ENCODE measurements at places on chromosomes 1 and 21. TPM values are rescaled to one million over a fixed set of nuclear protein-coding genes. Genes with fewer than 3 reads are reported as not detected.

- ATAC-seq, result no peak
Measured at GRCh38 chr1:39501666-39502065, 10.2 kb downstream of the BMP8A start.

- peak; percentile 66 for ATAC-seq
Measured at GRCh38 chr1:225480825-225481434, 53.1 kb upstream of the LBR start.

GRCh38 chr1:97254731-97255463, 533.3 kb downstream of the PTBP2 start:
- peak; percentile 63 for ATAC-seq

DNA sequence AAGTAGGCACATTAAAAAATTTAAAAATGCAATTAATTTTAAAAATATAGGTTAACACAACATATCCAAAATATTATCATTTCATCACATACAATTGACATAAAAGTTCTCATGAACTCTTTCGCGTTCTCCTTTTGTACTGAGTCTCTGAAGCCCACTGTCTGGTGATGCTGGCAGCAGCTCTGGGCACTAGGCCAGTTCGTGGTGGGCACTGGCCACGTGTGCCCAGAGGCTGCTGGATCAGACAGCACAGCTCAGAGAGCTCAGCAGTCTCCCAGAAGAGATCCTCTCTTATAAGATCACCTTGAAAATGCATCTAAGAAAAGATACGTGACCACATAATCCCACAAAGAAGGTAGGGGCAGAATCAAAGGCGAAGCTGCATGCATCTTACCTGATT, 9.9 kb downstream of the CEP104 start:
- ATAC-seq, result no peak

DNA sequence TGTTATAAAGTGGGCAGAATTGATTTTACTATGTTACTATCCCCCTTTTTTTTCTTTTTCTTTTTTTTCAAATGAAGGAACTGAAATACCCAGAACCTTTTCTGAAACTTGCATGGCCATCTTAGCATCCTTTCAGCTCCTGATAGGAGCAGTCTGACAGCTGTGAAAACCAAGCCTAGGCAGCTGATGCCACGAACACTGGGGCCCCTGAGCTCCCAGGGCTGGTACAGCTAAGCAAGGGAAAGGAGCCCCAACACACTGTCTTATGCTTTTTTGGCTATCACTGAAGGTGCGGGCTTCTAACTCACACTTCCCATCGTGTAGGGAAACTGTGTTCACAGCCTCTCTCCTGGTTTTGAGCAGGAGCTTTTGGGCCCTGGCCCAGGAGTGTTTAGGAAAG, 23.0 kb upstream of the CAMK1G start:
- ATAC-seq, result no peak

DNA sequence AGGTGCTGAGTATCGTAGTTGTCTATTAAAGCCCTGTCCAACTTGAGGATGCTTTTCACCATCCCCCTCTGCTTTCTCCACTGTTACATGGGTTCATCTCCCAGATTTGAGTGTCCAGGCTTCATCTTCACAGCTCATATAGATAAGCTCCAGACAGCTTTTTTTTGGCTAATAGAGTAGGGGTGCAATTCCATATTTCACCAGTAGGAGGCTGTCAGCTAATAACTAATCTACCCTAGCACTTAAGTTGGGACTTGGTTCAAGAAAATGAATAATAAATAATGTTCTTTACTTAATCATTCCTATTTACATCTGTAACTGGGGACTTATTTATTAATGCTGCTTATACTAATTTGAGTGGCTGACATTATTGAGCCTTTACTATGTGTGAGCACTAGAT, 124.5 kb downstream of the IGSF21 start:
- ATAC-seq, result no peak

DNA sequence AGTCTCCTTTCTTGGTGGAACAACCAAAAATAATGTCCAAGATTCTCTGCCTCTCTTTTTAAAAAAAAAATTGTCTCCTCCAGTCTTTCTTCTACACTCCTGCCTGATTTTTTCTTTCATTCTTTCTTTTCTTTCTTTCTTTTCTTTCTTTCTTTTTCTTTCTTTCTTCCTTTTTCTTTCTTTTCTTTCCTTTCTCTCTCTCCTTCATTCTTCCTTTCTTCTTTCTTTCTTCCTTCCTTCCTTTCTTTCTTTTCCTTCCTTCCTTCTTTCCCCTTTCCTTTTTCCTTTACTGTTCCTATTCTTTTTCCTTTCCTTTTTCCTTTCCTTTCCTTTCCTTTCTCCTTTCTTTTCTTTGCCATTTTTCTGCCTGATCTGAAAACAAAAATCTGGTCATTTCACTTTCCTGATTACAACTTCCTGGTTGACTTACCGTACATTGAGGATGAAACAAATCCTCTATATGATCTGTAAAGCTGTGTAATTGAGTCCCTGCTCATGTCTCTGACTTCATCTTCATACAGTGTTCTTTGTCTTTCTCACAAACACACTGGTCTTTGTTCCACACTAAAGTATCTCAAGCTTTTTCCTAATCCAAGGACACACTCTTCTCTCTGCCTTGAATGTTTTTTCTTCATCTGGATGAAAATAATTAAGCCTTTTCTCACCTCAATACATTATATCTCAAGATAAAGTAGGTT, 6.1 kb upstream of the KRTAP23-1 start:
- no peak for ATAC-seq

DNA sequence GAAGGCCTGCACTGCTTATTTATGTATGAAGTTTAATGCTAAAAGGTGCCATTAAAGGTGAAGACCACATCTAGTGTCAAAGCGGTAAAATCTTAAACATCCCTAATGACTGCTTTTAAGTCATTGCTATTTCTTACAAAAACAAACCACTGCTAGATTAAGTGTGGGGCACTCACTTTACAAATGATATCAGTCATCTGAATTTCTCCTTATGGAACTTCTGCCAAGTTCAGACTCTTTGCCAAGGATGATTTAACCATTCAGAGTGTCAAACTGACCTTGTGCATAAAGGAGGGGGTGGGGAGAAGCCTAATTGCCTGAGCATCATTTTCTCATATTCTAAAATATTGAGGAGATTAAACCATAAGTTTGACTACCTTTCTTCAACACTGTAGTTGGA, 271.5 kb downstream of the TGFB2 start:
- no peak for ATAC-seq

DNA sequence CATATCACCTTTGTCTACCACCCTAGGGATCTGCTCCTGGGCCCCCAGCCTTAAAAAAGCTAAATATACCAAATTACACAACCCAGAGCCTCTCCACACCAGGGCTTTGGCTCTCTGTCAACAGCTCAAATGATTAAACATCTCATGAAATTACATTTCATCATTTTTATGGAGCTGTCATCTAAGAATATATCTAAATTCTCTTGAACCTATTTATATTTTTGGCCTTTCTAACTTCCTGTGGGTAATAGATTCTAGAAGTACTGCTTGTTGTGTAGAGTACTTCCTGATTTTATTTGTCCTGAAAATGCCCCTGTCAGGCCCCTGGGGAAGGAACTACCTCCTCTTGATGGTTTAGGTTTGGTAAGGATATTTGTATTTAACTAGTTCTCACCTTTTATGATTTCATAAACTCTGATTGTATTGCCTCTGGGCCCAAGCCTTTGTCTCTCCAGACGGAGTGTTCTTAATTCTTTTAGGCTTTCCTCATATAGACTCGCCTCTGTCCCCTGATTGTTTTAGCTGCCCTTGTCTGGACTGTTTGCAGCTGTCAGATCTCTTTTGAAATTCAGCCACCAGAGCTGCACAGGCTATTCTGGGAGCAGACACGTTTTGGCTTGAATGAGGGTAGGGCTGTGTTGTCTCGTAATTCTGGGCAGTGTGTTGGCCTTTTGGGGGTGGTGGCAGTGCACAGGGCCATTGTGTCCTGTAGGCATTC, 16.6 kb downstream of the MYOG start:
- ATAC-seq, result no peak

DNA sequence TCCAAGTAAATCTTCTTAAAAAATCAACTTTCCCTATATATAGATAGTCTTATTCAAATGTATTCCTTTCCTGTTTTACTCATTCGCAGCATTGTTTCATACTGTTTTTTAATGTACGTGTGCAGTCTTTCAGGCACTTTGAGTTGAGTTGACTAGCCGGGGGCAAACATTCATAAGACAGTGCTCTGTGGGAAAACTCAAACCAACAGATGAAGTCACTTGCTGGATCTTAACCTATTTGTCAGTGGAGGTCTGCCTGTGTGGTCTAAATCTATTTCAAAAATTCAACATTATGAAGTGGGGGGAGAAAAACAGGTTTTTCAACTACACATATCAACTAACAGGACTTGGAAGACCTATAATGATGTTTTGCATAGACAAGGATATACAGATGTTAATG, 6.2 kb downstream of the HSD11B1 start:
- peak; percentile 63 for ATAC-seq

DNA sequence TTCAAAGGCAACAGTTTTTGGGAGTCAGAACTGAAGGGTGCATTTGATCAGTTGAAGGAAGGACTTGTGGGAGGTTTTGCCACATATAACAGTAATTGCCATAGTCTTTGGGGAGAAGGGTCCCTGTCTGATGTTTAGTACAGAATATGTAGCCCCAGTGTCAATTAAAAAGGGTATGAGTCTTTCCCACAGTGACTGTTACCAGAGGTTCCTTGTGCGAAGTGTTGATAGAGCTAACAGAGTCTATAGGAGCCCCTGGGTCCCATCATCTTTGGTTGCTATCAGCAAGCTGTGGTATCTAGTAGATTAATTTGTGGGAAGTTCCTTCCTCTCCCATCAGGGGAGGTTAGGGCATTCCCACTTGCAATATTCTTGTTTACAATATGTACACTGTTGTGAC, 329.2 kb downstream of the PTPRU start:
- ATAC-seq, result no peak

DNA sequence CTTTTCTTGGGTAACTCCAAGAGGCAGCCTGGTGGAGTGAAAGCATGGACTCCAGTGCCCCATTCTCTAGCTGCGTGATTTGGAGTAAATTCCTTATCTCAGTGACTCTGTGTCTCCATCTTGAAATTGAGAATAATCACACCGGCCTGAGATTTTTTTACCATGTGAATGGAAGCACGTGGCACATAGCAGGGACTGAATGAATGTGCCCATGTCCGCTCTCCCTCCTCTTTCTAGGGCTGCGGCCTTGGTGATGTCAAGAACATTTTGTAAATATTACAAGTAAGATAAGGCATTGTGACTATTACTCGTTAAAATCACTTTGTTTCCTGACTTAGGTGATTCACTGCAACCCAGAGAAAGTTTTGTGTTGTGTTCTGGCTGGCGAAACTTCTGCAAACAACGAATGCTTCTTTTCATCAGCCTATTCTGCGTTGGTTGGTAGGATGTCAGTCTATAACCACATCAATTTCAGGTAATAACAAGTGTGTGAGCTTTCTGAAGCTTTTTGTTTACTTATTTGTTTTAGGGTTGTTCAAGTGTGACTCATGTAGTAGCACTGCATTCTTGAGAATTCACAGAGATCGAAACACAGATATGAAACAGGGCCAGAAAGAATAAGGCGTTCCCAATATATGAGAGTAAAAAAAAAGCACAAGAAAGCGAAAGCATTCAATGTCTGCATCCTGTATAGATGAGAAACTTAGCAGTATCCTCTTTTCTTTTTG, 135.7 kb upstream of the SLC45A1 start:
- ATAC-seq, result peak; percentile 88

GRCh38 chr1:72435025-72435424, 152.7 kb upstream of the NEGR1 start:
- no peak for ATAC-seq

- no peak for ATAC-seq
Measured at GRCh38 chr1:28392027-28392652, 22.6 kb downstream of the PHACTR4 start.

GRCh38 chr1:43048601-43049011, 89.9 kb upstream of the SLC2A1 start:
- ATAC-seq, result peak; percentile 80

- no peak for ATAC-seq
Measured at GRCh38 chr1:25821112-25821476, 1.3 kb downstream of the MTFR1L start.

DNA sequence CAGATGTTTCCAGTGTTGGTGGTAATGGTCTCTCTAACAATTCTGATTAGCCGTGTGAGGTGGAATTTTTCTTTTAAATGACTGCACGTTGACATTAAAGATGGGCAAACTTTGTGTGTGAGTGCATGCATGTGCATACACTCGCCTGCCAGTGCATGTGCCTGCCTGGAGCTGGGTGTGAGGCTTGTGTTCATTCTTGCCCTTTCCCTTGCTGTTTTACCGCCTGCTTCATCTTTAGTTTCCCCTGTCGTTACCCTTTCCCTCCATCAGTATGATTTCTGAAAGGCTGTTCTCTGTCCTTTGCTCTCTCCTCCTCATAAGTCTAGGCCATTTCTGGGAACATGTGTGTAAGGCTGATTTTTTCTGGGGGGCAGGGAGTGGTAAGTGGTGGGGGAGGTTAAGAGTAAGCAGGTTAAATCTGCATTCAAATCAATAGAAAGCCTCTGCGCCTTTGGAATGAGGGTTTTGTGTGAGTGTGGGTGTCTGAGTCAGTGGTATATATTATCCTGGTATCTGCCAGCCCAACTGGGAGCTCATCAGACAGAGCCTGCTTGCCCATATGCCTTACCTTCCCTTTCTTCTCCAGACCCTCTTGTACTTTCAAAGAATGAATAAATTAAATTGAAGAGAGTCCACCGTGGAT, 112.5 kb downstream of the PBX1 start:
- ATAC-seq, result no peak

DNA sequence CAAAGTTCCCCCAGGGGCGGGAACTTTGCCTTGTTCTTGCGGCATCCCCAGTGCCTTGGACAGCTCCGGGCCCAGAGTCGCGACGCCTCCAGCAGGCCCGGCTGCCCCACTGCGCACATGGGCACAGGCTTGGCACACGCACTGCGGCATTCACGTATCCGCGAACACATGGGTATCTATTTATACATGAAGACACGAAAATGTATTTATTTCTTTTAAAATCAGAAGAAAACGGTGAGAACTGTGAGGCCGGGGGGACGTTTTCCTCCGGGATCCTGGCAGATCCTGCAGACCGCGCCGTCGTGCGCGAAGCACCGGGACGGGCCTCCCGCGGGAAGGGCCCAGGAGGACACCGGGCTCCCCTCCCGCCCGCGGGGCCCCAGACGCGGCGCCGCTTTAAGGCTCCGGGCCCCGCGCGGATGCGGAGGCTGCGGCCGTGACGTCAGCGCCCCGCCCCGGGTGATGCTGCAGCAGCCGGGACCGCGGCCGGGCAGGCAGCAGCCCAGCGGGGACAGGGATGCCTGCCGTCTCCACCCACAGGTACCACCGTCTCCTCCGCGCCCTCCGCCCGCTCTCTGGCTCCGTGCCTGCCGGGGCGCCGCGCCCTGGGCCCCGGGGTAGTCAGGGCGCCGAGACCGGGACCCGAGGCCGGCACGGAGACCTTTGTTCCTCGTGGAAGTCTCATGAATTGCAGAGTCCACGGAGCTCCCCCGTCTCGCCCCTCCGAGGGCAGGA, at the start of gene SLC45A1:
TSS of gene SLC45A1 (plus strand) at position 468 of the 735 bp plus-strand sequence. CDS start 6,216 bp downstream, outside the sequence.
- ATAC-seq, result peak; percentile 98

- peak; percentile 55 for ATAC-seq
Measured at GRCh38 chr1:210233495-210234328, 1.1 kb downstream of the SERTAD4 start.

PTGFRN gene
- total RNA-seq, result 11.1 TPM

SYNC gene
- total RNA-seq, result not detected

DEPDC1 gene
- 29.6 TPM for total RNA-seq

INSRR gene
- 0.66 TPM for total RNA-seq

UTS2 gene
- not detected for total RNA-seq

PEAR1 gene
- total RNA-seq, result not detected

NTMT2 gene
- not detected for total RNA-seq

TRMT1L gene
- 23.7 TPM for total RNA-seq

CRABP2 gene
- total RNA-seq, result 4.4 TPM

RGS2 gene
- total RNA-seq, result 11.7 TPM

Data from activated T-helper 17 cell treated with anti-CD3 and anti-CD28 coated beads, Interleukin-2, amount 50 U/mL, for 72 hours (primary cell).